CD4-positive, alpha-beta memory T cell (primary cell): ENCODE measurements at places on chromosomes 6 and 20. TPM values are rescaled to one million over a fixed set of nuclear protein-coding genes. Genes with fewer than 3 reads are reported as not detected.

- no peak for DNase-seq
- no peak overlapping the region for H3K4me3 ChIP-seq
- no peaks in the 10 kb centered on the region for H3K4me1 ChIP-seq
- H3K27me3 ChIP-seq: no peaks in the 10 kb centered on the region
These were observed 601.9 kb downstream of the HTR1B start for GRCh38 chr6:76861403-76861802.

Gene SLC22A3
- total RNA-seq: not detected

Gene BPIFB1
- not detected for total RNA-seq

Gene ARMH2
- 3.1 TPM for total RNA-seq

DNA sequence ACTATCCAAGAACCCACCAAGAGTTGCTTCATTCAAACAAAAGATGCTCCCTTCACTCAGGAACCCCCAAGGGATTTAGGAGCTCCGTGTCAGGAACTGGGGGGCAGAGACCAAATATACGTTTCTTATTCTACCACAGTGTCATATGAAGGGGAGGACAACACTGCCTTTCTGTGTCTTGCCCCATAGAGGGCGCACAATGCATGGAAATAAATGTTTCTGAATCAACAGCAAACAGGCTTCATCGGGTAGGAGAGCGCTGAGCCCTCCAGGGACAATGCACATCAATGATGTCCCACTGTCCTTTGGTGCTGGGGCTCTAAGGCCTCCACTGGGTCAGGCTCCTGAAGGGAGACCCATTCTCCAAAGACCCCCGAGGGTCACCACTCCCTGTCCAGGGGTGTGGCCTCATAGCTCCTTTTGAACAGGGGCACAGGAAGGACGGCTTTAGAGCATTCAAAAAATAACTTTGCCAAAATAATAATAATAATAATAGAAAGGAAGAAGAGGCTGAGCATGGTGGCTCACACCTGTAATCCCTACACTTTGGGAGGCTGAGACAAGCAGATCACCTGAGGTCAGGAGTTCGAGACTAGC, 31.1 kb downstream of the PLG start:
- no peak overlapping the region for H3K27ac ChIP-seq
- no peaks in the 10 kb centered on the region for H3K36me3 ChIP-seq
- peak; percentile 11 for DNase-seq
- no peak overlapping the region for H3K4me3 ChIP-seq
- no peaks in the 10 kb centered on the region for H3K4me1 ChIP-seq

- H3K27ac ChIP-seq: no peak overlapping the region
- no peaks in the 10 kb centered on the region for H3K4me1 ChIP-seq
- DNase-seq: no peak
These were observed 8.9 kb upstream of the RFPL4B start for GRCh38 chr6:112338166-112338709.

DNA sequence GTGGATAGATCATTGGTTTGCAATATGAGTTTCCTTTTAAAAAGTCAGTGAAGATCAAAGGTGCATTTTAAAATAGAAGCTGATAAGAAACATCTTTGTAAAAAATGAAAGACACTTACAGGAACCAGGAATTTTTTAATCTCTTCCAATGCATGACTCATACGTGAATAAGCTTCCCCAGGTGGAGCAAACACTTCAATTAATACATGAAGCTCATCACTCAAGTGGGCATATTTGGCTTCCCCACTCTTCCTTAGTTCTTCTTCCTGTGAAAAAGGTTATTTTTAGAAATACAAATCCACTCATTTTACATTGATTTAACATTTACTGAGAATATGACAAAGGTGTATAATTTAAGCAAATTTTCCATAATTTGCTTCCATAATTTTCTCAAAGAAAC, 308.1 kb downstream of the KHDRBS2 start:
- DNase-seq: no peak
- H3K4me1 ChIP-seq: no peaks in the 10 kb centered on the region
- H3K27me3 ChIP-seq: no peaks in the 10 kb centered on the region
- no peak overlapping the region for H3K27ac ChIP-seq

DNA sequence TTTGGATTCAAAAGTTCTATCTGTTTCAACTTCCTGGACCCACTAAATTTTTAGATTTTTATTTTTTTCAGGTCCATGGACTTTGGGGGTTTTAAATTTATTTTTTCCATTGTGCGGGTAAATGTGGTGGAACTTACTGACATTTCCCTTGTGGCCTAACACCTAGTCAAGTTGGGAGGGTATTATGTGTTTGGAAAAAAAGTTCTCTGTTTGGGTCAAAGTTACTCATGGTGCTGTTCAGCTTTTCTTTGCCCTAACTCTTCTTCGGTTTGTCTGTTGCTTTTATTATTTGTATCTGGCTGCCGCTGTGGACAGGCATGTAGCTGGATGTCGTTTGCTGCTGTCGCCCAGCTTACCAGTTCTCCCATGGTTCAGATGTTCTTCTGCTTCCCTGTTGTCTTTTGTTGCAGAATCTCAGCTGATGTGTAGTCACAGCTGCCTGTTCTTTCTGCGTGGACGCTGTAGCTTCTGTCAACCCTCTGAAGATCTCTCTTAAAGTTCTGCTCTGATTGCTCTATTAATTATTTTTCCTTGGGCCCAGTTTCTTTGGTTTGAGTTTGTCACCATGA, 7.9 kb downstream of the IGF2R start:
- no peak for DNase-seq
- H3K27ac ChIP-seq: peak overlapping the region; percentile 60
- no peak overlapping the region for H3K4me3 ChIP-seq
- no peaks in the 10 kb centered on the region for H3K27me3 ChIP-seq
- H3K36me3 ChIP-seq: no peaks in the 10 kb centered on the region

DNA sequence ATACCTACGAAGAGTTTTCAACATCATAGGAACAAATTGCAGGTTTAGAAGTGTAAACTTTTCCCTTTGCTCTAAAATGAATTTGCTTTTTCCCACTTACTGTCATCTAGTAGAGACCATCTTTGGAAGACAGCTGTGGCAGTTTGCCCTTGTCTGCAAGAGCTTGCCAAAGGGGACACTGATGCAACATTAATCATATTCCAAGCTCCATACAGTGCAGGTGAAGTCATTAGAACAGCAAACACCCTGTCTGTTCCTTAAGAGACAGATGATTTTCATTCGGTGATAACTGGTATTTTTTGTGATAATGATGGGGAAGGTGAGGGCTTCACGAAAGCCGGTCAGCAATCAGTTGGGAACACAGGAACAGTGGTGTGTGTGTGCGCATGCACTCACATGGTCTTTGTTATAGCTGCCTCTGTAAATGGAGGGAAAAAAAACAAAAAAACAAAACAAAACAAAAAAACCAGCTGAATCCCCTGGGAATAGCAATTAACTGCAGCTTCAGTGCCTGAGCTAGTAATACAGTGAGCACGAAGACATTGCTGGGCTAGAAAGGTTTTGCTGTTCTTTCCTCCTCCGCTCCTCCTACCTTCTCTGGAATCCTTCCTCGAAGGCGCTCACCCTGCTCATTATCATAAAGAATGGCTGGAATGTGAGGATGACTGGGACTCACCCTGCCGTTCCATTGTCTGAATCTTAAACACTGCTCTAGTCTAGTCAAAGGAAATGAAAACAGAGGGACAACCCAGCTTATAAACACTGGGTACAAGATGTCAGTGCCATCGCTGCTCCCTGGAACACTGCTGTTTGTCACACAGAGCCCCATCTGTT, 35.2 kb upstream of the KIF13A start:
- no peaks in the 10 kb centered on the region for H3K4me1 ChIP-seq
- DNase-seq: no peak
- H3K27me3 ChIP-seq: no peaks in the 10 kb centered on the region
- no peaks in the 10 kb centered on the region for H3K36me3 ChIP-seq
- no peak overlapping the region for H3K27ac ChIP-seq

DNA sequence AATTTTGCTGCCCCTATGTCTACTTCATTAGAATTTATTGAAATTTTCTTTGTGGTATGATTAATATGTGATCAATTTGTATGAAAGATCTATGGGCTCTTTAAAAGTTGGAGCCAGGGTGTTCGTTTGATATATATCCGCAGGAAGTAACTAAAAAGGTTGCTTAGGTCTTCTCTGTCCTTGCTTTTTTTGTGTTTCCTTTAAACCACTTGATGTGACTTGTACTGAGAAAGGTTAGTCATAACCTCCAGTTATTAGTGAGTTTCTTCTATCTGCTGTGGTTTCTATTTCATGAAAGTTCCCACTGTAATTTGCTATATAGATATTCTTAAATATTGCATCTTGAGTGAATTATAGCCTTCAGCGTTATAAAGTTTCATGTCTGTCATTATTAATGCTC, 585.3 kb upstream of the ARID1B start:
- H3K4me3 ChIP-seq: no peak overlapping the region
- H3K4me1 ChIP-seq: peaks cover 5% of the 10 kb centered on the region
- peak; percentile 6 for DNase-seq
- no peaks in the 10 kb centered on the region for H3K36me3 ChIP-seq
- no peaks in the 10 kb centered on the region for H3K27me3 ChIP-seq

Gene PCSK2
- total RNA-seq: not detected

DNA sequence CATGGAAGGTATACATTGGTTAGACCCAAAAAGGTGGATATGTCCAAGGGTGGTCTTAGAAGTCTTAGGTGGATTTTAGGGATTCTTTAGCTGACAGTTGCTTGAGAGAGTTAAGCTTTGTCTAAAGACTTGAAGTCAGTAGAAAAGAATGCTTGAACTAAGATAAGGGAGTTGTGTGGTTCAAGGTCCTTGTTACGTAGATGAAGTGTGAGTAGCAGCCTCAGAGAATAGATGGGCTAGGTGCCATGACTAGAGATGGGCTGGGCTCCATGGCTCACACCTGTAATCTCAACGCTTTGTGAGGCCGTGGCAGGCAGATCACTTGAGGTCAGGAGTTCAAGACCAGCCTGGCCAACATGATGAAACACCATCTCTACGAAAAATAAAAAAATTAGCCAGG, 1.7 kb downstream of the SHLD1 start:
- H3K27ac ChIP-seq: no peak overlapping the region
- no peaks in the 10 kb centered on the region for H3K27me3 ChIP-seq
- DNase-seq: no peak
- H3K4me3 ChIP-seq: no peak overlapping the region
- H3K36me3 ChIP-seq: no peaks in the 10 kb centered on the region
